ENCODE measurements at places on chromosomes 3 and 15.

DNA sequence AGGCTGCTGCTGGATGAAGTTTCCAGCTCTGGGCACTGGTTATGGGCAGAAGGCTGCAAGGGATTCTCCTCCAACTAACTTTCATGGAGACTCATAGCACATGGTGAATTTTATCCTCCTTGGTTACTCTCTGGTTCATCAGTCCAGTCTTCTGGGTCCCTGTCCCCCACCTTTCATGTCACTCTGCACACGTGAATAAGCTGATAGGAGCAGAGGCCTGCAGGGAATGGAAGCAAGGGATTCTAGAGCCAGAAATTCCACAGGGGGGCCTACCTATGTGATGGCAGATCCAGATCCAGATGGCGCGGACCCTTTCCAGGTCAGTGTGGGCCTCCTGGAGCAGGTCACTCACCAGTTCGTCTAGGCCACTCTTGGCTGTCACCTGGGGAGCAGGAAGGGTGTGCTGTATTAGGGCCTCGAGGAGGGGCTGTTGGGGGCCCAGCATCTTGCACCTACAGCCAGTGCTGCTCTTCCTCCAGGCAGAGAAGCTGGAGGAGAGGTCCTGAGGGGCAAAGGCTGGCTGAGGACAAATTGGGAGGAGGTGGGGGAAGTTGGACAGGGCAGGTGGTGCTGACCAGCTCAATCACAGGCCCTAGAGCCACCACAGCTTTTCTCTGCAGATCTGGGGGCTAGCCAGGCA is 30.2 kb downstream of the KY start:
- DNase-seq = peak; percentile 64

- no peak for DNase-seq
Measured at GRCh38 chr15:64807051-64807749, 18.2 kb downstream of the PIF1 start.

- DNase-seq = no peak
Measured at GRCh38 chr15:68023307-68024101, 30.6 kb upstream of the PIAS1 start.

GRCh38 chr3:7630925-7631324 is 770.0 kb downstream of the GRM7 start:
- no peak for DNase-seq

- DNase-seq = no peak
Measured at GRCh38 chr15:81032355-81032754, 31.6 kb downstream of the TLNRD1 start.

GRCh38 chr3:33473813-33474212 is 33.6 kb upstream of the UBP1 start:
- DNase-seq = no peak

DNA sequence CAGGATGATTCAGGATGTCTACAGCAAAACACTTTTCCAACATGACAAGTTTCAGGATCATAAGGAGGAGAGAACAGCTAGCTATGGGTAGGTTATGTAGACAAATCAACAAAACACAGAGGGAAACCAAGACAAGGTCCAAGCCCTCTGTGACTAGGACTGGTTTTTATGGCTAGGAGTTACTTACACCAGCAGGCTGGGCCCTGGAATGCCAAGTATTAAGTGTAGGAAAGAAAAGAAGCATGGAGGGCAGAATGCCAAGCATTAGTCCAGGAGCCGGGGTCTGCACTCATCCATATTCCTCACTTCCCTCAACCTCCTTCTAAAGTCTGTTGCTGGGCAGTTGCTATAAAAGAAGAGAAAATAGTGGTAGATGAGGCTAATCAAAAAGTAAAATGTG is 35.3 kb upstream of the PPP2R3A start:
- DNase-seq = no peak

GRCh38 chr3:162641907-162642306 is 1145.3 kb downstream of the OTOL1 start:
- no peak for DNase-seq

DNA sequence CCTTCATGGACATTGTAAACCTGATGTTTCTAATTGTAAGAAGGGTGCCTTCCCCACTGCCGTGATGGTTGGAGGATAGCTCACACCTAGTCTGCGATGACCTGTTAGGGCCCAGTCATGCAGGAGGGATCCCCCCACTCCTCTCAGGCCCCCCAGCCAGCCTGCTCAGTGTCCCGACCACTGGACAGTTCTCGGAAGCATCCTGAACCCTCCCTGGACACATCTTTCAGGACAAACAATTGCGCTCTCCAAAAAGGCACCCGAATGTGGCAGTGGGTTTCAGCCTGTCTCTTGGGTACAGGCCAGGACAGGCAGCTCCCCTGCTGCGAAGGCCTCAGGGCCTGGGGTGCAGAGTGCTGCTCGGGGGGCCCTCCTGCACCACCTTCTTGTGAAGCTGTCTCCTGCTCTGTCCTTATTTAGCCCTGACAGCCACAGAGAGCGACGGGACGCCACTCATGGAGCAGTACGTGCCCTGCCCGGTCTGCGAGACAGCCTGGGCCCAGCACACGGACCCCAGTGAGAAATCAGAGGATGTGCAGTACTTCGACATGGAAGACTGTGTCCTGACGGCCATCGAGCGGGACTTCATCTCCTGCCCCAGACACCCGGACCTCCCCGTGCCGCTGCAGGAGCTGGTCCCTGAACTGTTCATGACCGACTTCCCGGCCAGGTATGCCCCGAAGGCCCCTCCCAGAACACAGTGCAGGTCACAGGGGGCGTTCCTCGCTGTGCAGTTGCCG is 132.3 kb downstream of the LRRK1 start:
- DNase-seq = peak; percentile 64

- no peak for DNase-seq
Measured at GRCh38 chr3:29338377-29338776, 57.5 kb downstream of the RBMS3 start.

DNA sequence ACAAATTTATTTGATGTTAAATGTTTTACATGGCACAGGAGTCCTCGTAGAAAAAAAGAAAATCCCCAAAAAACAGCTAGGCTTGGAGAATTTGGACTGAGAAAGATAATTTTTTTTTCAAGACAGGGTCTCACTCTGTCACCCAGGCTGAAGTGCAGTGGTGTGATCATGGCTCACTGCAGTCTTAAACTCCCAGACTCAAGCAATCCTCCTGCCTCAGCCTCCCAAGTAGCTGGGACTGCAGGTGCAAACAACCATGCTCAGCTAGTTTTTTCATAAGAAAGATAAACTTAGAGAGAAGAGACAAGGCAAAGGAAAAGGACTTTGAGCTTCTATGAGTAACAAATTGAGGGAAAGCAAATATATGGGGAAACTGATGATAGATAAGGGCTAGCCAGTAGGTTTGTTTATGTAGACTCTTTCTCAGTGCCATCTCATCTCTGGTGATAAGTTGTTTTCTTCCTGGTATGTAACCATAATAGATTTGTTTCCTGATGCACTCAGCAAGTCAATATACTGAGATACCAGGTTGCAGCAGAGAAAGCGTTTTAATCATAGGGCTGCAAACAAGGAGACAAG is 13.1 kb upstream of the TRMT10C start:
- DNase-seq = no peak

DNA sequence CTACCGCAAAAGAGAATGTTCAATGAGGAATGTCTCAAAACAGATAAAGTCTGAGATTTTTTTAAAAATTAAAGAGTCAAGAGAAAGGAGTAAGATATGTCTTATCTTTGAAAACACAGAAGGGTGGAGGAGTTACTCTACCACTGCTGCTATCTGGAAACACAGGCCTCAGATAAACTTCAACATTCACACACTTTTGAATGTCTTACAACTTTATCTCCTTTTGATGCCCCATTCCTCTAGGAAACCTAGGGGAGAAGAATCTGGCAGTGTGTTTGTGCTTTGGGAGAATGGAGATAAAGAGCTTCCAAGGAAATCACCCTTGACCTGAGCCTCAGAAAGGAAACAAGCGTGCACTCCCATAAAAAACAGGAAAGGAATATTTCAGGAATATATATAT is 468.2 kb downstream of the PLOD2 start:
- no peak for DNase-seq

GRCh38 chr15:76034111-76034510 is 21.9 kb upstream of the NRG4 start:
- no peak for DNase-seq

- DNase-seq = no peak
Measured at GRCh38 chr15:49898097-49898496, 220.9 kb downstream of the ATP8B4 start.

- DNase-seq = no peak
Measured at GRCh38 chr15:89435362-89435761, 61.0 kb downstream of the RHCG start.

DNA sequence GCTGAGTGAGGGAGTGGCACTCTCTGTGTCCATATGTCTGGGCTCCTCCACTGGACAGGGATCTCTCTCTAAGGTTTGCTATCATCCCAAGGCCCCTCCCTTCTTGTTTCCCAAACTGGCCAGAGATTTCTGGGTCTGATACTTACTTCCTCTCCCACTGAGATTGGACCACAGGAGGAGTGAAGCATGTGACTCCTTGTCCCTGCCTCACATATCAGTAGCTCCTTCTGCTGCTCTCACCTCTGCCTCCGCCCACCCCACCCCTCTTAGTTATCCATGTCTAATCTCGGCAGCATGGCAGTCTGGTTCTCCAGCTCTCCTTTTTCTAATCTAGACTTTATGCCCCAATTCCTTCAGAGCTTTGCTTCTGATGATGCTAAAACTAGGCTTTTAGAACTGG is 223.1 kb downstream of the RPLP1 start:
- no peak for DNase-seq

- no peak for DNase-seq
Measured at GRCh38 chr3:15409774-15410173, 17.6 kb downstream of the METTL6 start.

DNA sequence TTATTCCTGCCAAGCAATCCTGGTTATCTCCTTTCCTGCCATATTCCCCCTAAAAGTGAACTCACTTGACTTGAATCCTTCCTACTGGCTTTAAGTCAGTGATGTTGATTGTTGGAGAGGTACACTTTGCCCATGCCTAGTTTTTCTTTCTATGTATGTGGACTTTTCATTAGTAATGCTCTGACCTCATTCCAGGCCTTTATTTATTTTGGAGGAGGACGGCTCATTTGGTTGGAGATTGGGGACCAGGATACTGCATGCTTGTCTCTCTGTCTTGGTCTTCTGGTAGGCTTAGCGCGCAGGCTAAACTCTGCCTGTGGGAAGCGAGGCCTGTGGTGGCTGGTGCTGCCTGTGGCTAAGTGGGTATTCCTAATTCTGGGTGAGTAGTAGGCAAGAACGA is 29.1 kb upstream of the MTMR10 start:
- no peak for DNase-seq

- no peak for DNase-seq
Measured at GRCh38 chr15:101641894-101642293, 10.3 kb downstream of the TM2D3 start.

GRCh38 chr3:10445561-10446175 is 59.7 kb downstream of the ATP2B2 start:
- DNase-seq = no peak

- no peak for DNase-seq
Measured at GRCh38 chr15:39255760-39256159, 325.1 kb upstream of the THBS1 start.

DNA sequence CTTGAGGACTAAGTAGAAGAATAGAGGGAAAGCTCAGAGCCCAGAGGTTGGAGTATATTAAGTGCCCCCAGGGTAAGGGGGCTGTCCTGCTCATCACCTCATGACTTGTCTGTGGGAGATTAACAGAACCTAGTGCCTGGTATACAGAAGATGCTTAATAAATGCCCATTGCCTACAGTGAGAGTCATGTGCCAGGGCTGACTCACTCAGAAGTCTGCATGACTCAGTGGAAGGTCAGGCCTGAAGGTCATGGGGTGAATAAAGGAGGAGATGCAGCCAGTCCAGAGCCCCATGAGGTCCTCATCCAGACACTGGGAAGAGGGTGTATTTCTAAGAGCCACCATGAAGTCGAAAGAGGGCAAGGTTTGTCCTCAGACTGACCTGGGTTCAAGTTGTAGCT is 62.5 kb upstream of the TLE3 start:
- DNase-seq = no peak

DNA sequence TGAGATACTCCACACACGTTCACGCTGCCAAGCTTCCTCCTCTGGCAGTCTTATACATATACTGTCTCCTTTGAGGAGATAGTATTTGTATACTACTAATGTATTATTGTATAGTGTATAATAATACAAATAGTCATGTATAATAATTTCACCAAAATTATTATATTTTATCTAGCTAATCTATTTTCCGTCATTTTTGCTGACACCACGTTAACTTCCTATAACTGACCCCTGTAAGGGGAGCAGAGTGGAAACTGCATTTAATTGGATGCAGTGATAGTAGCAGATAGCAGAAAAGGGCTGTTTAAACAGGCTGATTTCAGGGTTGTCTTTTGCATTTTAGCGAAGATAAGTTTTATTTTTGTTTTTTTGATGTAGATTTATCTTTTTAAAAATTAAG is 30.5 kb upstream of the TMEM42 start:
- no peak for DNase-seq

- DNase-seq = no peak
Measured at GRCh38 chr15:57646087-57646486, 54.4 kb downstream of the MYZAP start.

DNA sequence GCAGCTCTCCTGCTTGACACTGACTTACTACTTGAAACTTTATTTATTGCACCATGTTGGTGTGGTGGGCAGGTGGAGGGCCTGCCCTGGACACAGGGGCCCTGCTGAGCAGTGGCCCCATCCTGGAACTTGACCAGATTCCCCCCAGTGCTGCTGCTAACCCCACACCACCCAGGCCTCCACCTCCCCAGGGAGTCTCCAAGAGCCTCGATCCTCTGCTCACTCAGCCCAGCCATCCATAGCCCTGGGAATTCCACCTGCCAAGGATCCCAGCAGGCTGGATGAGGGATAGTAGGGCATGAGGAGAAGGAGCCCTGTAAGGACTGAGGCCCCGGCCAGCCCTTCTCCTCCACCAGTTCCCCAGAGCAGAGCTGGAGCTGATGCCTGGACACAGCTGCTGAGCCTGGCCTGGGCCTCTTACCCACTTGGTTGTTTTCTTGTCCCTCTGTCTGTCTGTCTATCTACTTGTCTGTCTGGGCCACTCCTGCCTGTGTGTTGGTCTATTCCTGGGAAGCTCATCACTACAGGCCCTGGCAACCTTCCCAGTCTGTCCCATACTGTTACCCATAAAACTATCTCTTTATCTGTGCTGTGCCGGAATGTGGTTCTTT is 2.8 kb downstream of the CHAC1 start:
- DNase-seq = no peak

GRCh38 chr15:68300115-68300940 is 22.8 kb downstream of the FEM1B start:
- DNase-seq = peak; percentile 29

GRCh38 chr3:157543501-157544035 is 40.4 kb upstream of the VEPH1 start:
- no peak for DNase-seq

GRCh38 chr3:73504239-73504638 is 120.5 kb downstream of the PDZRN3 start:
- no peak for DNase-seq

DNA sequence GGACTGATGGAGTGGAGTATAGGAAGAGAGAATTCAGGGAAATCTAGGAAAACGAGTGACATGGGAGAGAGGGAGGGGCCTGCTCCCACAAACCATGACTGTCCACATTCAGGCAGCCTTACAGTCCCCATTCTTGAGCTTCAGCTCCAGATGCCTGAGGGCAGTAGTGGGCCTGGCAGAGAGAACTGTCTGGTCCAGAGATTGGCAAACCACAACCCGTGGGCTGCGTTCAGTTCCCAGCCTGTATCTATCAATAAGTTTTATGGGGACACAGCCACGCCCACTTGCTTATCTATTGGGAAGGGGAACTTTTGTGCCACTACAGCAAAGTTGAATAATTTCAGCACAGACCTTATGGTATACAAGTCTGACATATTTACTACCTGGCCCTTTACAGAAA is 63.8 kb downstream of the SLCO2A1 start:
- no peak for DNase-seq

GRCh38 chr3:37140899-37141541 is 33.4 kb downstream of the LRRFIP2 start:
- no peak for DNase-seq

GRCh38 chr3:113329757-113330156 is 111.5 kb downstream of the CFAP44 start:
- DNase-seq = no peak
